ENCODE measurements at places on chromosomes 12 and 14.

GRCh38 chr12:7650091-7650490 lies 15.6 kb downstream of the APOBEC1 start:
- no peak for DNase-seq

DNA sequence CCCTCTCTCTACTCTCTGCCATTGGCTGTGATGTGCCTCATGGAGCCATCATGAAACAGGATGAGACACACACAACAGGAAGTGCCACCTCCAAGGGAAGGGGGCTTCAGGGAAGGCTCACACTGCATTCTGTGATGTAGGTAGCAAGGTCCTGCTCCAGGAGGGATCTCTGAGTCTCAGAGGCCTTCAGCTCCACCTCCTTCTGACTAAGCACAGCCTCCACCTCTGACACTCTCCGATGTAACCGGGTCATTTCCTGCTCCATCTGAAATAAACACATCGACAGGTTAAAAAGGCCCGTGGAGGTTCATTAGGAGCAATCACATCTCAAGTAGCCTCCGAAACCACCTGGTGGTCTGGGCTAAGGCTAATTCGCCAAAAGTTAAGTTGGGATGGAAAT lies 93.3 kb downstream of the CIT start:
- no peak for DNase-seq

DNA sequence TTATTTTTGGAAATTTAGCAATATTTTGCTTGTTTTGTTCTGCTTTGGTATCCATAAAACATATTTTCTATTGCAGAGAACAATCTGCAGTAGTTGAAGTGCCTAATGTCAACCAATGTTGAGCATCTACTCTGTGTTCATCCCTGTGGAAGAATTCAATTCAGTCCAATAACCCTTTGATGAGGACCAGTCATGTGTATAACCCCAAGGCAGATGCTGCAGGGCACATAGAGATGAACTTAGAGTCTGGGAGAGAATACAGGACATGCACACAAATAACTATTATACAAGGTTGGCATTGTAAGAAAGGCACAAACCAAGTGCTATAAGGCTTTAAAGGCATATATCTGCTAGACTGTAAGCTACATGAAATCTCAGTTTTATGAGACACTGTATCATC lies 304.7 kb downstream of the LRIG3 start:
- no peak for DNase-seq

GRCh38 chr12:1436981-1437380 lies 157.4 kb downstream of the FBXL14 start:
- DNase-seq, result no peak

GRCh38 chr12:115203701-115204100 lies 519.7 kb upstream of the TBX3 start:
- DNase-seq, result no peak

DNA sequence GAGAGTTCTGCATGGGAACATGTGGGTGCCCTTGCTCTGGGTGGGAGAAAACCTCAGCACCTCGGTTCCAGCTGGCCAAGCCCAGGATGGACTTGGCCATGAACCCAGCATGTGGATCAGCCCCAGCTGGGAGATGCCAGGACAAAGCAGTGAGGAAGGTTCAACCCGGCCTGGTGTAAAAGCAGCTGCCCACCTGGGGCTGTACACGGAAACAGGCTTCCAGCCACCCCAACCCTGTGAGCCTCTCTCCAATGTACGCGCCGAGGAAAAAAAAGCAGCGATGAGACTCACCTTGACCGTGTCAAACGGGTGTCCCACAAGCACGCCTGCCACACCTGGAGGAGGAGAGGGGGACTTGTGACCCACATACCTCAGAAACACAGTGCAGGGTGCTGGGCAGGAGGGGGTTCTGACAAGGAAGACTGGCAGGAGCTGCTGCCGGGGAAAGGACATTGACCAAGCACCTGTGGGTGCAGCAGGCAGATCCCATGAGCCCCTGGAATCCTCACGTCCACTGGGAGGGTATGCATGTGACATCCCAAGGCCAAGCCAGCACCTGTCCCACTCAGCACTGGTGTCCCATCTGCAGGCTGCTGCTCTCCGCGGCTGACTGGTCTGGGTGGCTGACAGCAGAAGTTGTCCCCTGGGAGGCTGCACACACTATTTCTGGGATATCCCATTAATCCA lies 7.5 kb downstream of the SLC25A29 start:
- DNase-seq, result no peak

- no peak for DNase-seq
Measured at GRCh38 chr14:104996483-104996882, 10.9 kb downstream of the CLBA1 start.
